ENCODE measurements at places on chromosomes 11 and 22. TPM values are rescaled to one million over a fixed set of nuclear protein-coding genes. Genes with fewer than 3 reads are reported as not detected.
A peak's percentile ranks its signal among the peaks of the same experiment; 100 is the strongest.

- H3K36me3 ChIP-seq = no peaks in the 10 kb centered on the region
- H3K4me3 ChIP-seq = no peak overlapping the region
- peak overlapping the region; percentile 16 for H3K27ac ChIP-seq
These were observed 17.2 kb upstream of the MPZL2 start for GRCh38 chr11:118281284-118281683.

- H3K4me1 ChIP-seq = no peaks in the 10 kb centered on the region
- no peak for DNase-seq
- no peak overlapping the region for H3K27ac ChIP-seq
- H3K4me3 ChIP-seq = no peak overlapping the region
- H3K36me3 ChIP-seq = no peaks in the 10 kb centered on the region
These were observed 31.3 kb downstream of the LRRC74B start for GRCh38 chr22:21076912-21077625.

DNA sequence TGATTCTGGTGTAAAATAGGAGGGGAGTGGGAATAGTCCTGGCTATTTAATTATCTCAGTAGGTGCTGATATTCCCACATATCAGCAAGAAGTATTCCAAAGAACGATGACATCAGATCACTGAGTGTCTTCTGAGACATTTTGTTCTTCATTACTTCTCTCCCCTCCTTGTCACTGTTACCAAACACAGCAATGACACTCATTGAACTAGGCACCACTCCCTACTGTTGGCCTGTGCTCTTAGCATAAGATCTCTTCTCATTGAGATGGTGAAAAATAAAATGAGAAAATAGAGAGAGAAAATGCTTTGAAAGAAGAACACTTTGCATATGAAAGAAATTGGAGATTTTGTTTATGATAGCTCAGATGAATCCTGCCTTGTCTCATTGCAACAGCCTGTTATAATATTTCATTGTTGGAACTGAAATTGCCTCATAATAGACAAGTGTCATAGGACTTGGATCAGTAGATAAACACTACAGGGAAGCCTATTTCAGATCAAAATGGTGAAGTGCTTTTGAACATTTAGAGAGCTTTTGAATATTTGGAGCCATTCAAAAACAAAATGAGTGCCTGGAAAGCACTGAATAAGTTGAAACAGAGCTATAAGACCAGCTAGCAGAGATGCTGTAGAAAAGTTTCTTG, 11.3 kb upstream of the ETS1 start:
- H3K4me3 ChIP-seq = no peak overlapping the region
- peaks cover 58% of the 10 kb centered on the region for H3K4me1 ChIP-seq
- H3K36me3 ChIP-seq = no peaks in the 10 kb centered on the region
- DNase-seq = no peak
- H3K27ac ChIP-seq = no peak overlapping the region

DNA sequence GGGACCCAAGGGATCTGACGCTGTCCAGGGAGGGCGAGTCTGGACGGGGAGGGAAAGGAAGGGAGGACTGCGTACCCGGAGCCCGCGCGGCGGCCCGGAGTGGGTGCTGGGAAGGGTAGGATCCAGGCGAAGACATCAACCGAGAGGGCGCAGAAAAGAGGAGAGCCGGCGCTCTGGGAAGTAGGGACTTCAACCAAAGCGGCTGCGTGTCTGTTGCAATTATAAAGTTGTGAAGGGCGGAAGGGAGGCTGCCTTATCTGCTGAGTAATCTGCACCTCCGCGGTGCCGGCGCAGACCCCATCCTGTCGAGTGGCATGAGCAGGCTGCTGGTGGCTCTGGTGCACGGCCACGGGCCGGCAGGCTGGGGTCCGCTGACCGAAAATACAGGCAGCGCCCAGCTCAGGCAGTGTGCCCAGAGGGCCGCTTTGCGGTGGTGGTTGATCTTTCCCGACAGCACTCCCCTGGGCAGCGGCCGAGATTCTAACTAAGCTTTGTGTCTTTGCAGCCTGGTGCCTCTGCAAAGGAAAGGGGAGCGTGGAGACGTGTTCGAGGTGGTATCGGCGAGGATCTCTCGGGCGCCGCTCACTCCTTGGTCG, 978 bp downstream of the C11orf87 start:
- DNase-seq = no peak
- no peak overlapping the region for H3K27ac ChIP-seq
- peaks cover 36% of the 10 kb centered on the region for H3K27me3 ChIP-seq
- no peaks in the 10 kb centered on the region for H3K36me3 ChIP-seq
- H3K4me1 ChIP-seq = no peaks in the 10 kb centered on the region

- H3K36me3 ChIP-seq = peaks cover 6% of the 10 kb centered on the region
- H3K27me3 ChIP-seq = no peaks in the 10 kb centered on the region
- H3K4me1 ChIP-seq = peaks cover 38% of the 10 kb centered on the region
- peak overlapping the region; percentile 80 for H3K27ac ChIP-seq
- peak overlapping the region; percentile 44 for H3K4me3 ChIP-seq
- peak; percentile 63 for DNase-seq
These were observed 41.3 kb downstream of the LRRC32 start for GRCh38 chr11:76629116-76629852.

DNA sequence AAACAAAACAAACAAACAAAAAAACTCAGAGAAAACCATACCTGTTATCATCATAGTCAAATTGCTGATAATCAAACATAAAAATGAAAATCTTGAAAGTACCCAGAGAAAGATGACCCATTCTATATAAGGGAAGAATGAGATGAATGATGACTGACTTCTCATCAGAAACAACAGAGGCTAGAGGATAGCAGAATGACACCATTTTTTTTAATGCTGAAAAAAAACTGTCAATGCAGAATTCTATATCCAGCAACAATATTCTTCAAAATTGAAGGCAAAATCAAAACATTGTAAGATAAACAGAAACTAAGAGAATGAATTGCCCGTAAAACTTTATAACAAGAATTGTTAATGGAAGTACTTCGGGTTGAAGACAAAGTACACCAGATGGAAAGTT, 122.1 kb downstream of the ENTHD1 start:
- H3K27me3 ChIP-seq = no peaks in the 10 kb centered on the region
- H3K27ac ChIP-seq = no peak overlapping the region
- DNase-seq = no peak
- no peaks in the 10 kb centered on the region for H3K36me3 ChIP-seq
- peaks cover 26% of the 10 kb centered on the region for H3K4me1 ChIP-seq

DNA sequence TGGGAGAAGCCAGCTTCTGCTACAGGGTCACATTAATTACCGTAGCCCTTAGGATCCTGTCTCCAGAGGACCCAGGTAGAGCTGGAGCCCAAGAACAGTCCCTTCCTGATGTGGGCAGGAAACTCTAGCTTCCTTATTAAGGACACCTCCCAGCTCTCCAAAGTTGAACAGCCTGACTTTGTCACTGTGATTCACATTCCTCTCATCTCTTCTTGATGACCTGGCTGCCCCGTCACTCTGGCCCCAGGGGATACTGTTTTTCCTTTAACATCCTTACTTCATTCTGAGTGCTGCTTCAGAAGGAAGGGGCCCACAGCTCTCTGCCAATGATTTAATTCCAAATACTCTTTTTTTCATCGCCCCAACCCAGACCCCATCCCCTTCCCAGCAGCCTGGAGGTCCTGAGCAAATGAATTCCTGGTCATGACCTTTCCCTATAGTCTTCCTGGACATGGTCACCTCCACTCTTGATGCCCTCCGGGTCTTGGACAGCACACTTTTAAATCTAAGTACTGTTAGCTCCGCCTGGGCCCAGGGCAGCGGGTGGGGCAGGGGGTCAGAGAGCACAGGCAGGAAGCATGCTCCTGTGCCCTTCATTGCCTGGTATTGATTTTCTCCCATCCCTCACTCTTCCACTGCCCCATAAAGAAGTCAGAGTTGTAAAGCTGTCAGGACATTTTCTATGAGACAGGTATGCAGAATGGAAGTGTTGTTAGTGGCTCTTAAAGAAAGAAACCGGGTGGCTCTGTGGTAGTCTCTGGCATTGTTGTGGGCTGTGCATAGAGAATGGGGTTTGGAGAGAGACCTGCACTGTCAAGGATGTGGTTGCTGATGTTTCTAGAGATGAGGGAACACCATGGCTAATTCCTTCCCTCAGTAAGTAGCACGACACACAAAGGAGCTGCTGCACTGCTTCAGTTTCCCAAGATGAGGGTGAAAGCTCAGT, 22.3 kb upstream of the SPON1 start:
- no peak overlapping the region for H3K4me3 ChIP-seq
- H3K36me3 ChIP-seq = no peaks in the 10 kb centered on the region
- H3K27ac ChIP-seq = peak overlapping the region; percentile 22
- no peaks in the 10 kb centered on the region for H3K27me3 ChIP-seq
- DNase-seq = peak; percentile 24

- DNase-seq = no peak
- H3K36me3 ChIP-seq = no peaks in the 10 kb centered on the region
- no peaks in the 10 kb centered on the region for H3K4me1 ChIP-seq
These were observed 32.3 kb downstream of the ELF5 start for GRCh38 chr11:34481307-34481706.

- no peaks in the 10 kb centered on the region for H3K4me1 ChIP-seq
- H3K27me3 ChIP-seq = peaks cover 8% of the 10 kb centered on the region
- H3K27ac ChIP-seq = no peak overlapping the region
- no peak overlapping the region for H3K4me3 ChIP-seq
- no peaks in the 10 kb centered on the region for H3K36me3 ChIP-seq
- DNase-seq = no peak
These were observed 55.7 kb downstream of the MYO18B start for GRCh38 chr22:25797498-25798290.

DNA sequence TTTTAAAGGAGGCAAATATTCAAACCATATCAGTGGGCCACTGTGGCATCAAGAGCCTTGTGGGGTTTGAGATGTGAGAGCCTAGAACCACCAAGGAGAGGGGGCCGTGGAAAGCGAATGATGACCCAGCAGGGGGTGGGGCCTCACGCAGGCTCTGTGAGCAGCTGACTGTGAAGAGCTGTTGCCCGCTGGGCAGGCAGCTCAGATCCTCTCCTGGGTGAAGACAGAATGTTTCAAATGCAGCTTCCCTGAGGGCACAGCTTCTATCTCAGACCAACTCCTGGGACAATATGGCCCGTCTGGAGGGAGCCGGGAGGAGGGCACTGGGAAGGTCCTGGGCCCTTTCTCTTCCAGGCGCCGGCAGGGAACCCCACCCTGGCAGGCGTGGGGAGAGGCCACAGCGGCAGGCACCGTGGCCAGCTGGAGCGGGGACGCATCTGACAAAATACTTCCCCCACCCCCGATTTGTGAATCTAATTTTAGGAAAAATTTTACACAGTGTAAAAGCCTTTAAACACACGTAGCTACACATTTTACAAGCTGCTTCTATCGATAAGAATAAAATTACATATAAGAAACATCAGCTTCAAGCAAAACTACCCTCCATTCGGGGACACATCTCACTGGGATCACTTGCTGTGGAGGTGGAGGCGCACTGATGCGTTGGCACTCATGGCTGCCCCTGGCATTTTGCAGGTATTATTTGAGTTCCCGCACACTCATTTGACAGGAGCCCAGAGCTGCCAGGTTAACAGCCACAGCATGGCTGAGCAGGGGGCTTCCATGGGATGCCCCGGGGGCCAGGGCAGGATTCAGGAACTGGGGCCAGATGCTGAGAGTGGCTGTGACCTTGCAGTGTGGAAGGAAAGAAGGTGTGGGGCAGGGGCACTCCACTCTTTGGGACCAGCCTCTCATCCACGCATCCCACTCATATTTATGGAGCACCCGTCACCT, 40.3 kb downstream of the PARVG start:
- no peaks in the 10 kb centered on the region for H3K36me3 ChIP-seq
- no peak overlapping the region for H3K4me3 ChIP-seq
- DNase-seq = no peak
- no peaks in the 10 kb centered on the region for H3K4me1 ChIP-seq

DNA sequence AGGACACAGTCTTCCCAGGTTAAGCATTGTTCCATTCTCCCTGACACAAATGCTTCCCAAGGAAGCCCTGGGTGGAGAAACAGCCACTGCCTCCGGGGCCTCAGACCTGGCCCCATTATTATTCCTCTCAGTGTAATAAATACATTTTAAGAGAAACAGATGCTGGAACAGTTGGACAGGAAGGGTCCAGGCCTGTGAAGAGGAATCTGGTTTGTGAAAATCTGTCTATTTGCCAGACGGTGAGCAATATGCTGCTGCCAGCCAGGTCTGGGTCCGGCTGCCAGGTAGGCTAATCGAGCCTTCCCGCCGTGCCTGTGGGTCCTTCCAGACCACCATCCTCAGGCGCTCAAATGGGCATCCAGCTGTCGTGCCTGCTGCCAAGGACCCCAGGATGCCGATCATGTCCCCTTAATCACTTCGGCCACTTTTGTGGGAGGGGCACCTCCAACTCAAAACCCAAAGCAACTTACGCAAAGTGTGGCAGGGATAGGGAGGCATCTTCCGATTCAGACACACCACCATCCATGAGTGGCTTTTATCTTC, 528.4 kb downstream of the MIAT start:
- H3K4me3 ChIP-seq = no peak overlapping the region
- no peak overlapping the region for H3K27ac ChIP-seq
- no peak for DNase-seq
- H3K36me3 ChIP-seq = no peaks in the 10 kb centered on the region
- no peaks in the 10 kb centered on the region for H3K27me3 ChIP-seq

GRCh38 chr11:2462543-2462985, 17.8 kb downstream of the KCNQ1 start:
- no peaks in the 10 kb centered on the region for H3K27me3 ChIP-seq
- no peak overlapping the region for H3K27ac ChIP-seq
- H3K4me3 ChIP-seq = no peak overlapping the region
- no peaks in the 10 kb centered on the region for H3K36me3 ChIP-seq

- no peaks in the 10 kb centered on the region for H3K4me1 ChIP-seq
- no peaks in the 10 kb centered on the region for H3K36me3 ChIP-seq
- no peak overlapping the region for H3K27ac ChIP-seq
- H3K4me3 ChIP-seq = no peak overlapping the region
- peak; percentile 42 for DNase-seq
These were observed 515.1 kb downstream of the INSC start for GRCh38 chr11:15629690-15630321.

- no peak overlapping the region for H3K27ac ChIP-seq
- peaks cover 2% of the 10 kb centered on the region for H3K36me3 ChIP-seq
- no peak overlapping the region for H3K4me3 ChIP-seq
These were observed 11.0 kb downstream of the SMTN start for GRCh38 chr22:31092161-31092560.

- no peak overlapping the region for H3K27ac ChIP-seq
- peak overlapping the region; percentile 26 for H3K4me3 ChIP-seq
- H3K36me3 ChIP-seq = no peaks in the 10 kb centered on the region
- no peak for DNase-seq
- peaks cover 36% of the 10 kb centered on the region for H3K4me1 ChIP-seq
These were observed 1.6 kb downstream of the PAX6 start for GRCh38 chr11:31809541-31809856.

GRCh38 chr11:61971248-61972111, 4.0 kb upstream of the FTH1 start:
- peak overlapping the region; percentile 66 for H3K27ac ChIP-seq
- peak; percentile 79 for DNase-seq
- peaks cover 54% of the 10 kb centered on the region for H3K4me1 ChIP-seq

GRCh38 chr11:70547821-70548670, 149.7 kb downstream of the CTTN start:
- H3K36me3 ChIP-seq = no peaks in the 10 kb centered on the region
- no peak overlapping the region for H3K27ac ChIP-seq
- no peak overlapping the region for H3K4me3 ChIP-seq
- H3K4me1 ChIP-seq = no peaks in the 10 kb centered on the region

The DCDC1 gene
- total RNA-seq = 0.23 TPM

The TMEM191C gene
- total RNA-seq = 1.1 TPM

The NNMT gene
- total RNA-seq = not detected

The STK33 gene
- total RNA-seq = 0.55 TPM

The JAM3 gene
- 17.5 TPM for total RNA-seq

The SIRT3 gene
- 19.6 TPM for total RNA-seq

The PTPN5 gene
- not detected for total RNA-seq

The LINC01488 gene
- not detected for total RNA-seq

The ZNF280A gene
- total RNA-seq = not detected

The OR52H1 gene
- total RNA-seq = not detected
